Occipital lobe (tissue), 3 donors: ENCODE measurements at places on chromosomes 4 and X.

DNA sequence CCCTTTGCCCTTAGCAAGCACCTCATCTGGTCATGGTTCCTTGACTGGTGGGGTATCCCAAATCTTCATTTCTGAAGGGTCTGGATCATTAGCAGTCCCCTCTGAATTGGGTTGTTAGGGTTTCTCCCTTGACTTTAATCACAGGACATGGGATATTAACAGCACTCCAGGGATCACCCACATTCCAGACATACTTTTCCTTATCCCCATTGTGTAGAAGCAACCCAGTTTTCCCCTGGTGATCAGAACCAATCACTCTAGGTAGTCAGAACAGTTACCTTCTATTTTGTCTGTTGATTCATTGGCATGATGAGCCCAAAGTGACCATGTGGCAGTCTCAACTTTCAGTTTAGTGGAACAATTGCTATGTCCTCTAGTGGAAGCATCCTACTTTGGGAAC is 29.1 kb upstream of the GRSF1 start:
- no peak for DNase-seq

DNA sequence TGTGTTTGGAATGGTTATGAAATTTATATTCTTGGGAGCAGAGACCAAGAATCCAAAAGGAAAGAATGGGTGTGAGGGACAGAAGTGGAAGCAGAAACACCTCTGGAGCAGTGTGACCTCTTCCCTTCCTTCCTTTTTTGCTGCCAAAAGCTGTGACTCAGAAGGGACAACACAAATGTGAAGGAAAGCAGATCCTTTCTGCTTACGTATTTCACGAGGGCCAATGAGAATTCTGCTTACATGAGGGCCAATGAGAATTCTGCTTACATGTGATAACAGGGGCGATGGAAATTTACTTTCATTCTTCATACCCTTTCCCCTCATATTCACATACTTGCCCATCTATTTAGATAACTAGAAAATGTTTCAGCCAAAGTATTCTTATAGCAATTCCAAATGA is 404.6 kb downstream of the PRDM5 start:
- DNase-seq = no peak

DNA sequence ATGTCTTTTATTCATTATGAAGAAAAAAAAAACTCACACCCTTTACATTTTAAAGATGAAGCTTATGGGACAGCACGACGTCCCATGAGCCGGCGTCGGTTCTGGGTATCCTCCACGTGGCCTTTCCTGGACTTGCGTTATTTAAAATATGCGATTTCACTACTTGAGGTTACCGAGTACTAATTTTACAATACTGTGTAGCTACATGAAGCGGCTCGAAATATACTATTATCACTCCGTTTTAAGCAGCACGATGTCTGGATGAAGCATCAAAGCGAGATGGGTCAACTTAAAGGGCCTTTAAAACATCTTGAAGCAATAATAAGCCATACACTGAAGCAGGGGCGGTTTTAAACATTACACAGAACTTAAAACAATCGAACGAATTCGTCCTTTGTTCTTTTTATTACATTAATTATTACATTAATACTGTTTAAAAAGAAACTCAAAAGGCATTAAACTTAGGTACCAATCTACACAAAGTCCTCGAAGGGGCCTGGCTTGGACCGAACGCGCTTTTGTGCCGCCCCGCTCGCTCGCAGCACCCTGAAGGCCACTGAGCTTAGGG is 1.4 kb upstream of the KLF3 start:
- no peak for DNase-seq

DNA sequence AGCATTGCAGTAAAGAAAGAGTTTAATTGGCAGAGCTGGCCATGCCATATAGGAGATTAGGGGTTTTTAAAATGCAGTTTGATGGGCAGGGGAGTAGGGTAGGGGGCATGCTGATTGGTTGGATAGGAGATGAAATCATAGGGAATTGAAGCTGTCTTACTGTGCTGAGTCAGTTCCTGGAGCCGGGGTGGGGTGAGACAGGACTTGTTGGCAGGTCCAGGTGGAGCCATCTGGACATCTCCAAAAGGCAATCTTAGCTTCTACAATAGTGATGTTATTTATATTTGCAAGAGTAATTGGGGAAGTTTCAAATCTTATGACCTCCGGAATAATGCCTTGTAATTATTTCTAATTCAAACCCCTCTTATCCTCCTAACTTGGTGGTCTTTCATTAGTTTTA is 32.4 kb upstream of the PGM2 start:
- no peak for DNase-seq

- DNase-seq = no peak
Observed at GRCh38 chr4:3372933-3373465, 68.8 kb upstream of the HGFAC start.

DNA sequence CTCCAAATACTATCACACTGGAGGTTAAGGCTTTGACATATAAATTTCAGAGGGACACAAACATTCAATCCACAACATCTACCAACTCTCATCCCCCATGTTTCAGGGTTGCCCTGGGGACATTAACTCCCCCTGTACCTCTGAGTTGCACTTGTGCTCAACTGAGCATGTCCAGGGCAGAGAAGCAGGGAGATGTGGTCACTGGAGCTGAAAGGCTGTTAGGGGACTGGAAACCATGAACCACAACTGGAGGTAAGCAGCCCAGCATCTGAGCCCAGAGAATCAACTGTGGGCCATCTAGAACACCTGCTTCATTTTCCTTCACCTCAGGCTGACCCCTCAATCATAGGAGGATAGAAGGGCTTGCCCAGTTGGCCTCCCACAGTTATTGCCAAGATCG is 641.1 kb downstream of the MID1IP1 start:
- DNase-seq = no peak
